ENCODE measurements at places on chromosomes 1 and 21.

- no peak for DNase-seq
These were observed 5.6 kb downstream of the ATAD3B start for GRCh38 chr1:1477206-1477605.

GRCh38 chr1:28577052-28577678, 14.9 kb upstream of the RAB42 start:
- peak; percentile 15 for DNase-seq

DNA sequence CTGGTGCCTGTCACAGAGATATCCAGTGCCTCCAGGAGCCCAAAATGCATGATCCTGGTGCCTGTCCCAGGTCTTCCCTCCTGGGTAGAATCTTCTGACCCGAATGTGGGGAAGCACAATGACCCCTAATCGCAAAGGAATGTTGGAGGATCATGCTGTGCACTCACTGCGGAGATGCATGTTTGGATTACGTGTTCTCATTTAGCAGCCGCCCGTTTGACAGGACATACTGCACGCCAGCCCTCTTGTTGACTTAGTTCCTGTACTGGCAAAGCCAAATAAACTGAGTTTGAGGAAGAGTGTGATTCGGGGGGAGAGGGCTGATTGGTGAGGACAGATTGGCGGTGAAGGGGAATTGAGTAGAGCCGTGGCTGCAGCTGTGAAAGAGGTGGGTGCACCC, 85.9 kb upstream of the SIM2 start:
- DNase-seq, result no peak

DNA sequence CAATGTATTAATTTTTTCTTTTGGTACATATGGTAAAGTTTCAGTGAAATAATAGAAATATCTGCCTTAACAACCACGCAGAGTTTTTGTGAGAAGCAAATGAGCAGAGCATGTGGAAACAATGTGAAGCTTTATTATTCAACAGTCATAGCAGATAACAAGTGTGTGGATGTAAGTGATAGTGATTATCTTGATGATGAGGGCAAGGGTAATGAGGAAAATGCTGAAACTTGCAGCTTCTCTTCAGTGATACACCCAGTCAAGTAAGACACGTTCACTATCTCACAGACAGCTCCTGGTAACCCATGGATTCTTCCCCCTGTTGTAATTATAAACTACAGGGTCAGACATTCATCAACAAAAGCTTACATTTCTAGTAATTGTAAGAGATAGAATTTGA, 14.6 kb upstream of the OR2L5 start:
- no peak for DNase-seq

DNA sequence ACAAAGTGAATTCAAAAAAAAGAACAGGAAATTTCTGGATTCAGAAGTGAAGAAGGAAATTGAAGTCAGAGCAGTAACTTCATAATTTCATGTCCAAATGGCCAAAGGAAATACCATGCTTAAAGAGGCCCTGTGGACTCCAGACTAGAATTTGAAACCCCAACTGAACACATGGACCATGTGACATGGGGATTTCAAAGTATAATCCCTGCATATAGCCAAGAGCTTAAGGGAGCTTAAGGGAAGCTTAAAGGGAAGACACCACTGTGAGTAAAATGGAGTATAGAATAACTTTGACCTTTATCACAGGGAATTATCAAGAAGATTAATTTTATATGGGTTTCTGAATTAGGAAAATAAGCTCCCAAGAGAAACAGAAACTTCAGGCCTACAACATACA, 241.8 kb upstream of the POGK start:
- no peak for DNase-seq

DNA sequence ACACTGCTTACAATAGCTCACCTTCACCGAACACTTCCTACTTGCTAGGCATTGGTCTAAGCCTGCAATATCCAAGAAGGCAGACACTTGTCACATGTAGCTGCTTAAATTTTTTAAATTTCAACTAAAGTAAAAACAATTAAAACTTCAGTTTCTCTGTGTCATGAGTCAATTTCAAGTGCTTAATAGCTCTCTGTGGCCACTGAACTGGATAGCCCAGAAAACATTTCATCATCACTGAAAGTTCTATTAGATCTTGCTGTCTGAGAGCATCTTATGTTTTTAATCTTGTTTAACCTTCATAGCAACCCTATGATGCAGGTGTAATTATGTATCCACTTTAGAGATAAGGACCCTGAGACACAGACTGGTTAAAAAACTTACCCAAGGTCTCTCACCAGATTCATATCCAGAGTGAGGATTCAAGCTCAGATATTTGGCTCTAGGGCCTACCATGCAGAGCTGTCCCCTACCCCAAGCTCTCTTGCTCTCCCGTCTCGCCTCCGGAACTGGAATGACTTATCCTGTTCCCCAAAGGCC, 2.6 kb upstream of the FCRL6 start:
- DNase-seq, result no peak

- DNase-seq, result no peak
These were observed 113.9 kb downstream of the CAPN8 start for GRCh38 chr1:223551610-223552009.

DNA sequence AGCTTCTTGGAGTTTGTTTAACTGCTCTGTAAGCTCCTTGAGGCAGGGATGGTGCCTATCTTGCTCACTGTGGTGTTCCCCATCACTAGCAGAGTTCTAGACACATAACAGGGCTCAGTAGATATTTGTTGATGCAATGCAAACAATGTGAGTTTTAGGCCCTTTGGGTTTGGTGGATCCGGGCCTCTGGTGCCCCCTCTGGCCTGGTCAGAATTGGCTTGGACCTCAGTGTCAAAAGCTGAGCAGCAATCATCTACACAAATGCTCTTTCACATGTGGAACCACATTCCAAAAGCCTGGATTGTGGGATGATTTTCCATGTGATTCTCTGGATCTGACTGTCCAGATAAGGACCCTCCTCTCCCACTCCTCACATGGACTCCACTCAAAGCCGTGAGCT, 53.4 kb upstream of the BCAR3 start:
- no peak for DNase-seq

DNA sequence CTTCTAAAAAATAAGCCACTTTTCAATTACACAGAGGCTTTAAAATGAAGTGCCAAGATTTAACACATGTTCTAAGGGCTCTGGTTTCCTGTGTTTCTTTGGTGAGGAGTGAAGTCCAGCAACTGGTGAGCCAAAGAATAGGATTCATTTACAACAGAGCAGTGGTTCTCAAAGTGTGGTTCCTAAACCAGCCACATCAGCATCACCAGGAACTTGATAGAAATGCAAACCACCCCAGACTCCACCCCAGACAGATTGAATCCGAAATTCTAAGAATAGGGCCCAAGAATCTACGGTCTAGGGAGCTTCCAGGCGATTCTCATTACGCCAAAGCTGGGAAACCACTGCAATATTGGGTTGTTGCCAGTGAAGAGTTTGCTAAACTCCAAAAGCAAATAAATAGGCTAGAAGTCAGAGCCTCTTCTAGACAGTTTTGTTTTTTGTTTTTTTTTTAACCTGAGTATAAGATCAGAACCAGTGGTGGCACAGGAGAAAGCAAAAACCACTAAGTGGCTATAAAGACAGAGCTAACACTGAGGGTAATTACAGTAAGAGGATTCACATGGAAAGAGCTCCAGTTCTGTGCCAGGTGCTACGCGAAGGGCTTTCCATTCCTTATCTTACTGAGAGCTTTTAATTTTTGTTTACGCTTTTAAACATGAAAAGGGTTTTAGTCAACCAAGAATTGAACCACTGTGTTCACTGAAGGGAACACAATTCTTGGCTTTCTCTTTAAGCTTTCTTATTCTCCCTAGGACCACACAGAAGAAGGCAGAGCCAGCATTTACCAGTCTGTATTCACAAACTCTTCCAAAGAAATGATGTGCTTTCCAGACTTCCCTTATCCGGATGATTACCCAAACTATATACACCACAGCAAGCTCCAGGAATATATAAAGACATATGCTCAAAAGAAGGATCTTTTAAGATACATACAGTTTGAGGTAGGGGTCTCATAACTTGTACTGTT, 42.4 kb upstream of the FMO2 start:
- DNase-seq, result no peak

DNA sequence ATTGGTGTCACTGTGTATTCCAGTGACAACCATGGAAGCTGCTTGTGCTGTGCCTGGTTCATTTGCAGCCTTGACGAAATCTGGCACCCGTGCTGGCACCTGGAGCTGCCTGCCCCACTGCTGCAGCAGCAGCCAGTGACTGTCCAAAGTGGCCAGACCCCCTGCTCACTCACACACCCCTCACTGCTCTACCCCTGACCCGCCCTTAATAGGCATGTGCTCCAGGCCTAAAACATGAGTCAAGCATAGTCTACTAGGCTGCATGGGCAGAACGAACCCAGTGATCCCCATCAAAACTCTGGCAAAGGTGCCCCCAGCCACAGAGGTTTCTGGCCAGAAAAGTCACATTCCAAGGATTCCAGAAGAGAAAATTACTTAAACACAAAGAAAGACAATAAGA, 7.7 kb downstream of the PRAMEF1 start:
- no peak for DNase-seq

DNA sequence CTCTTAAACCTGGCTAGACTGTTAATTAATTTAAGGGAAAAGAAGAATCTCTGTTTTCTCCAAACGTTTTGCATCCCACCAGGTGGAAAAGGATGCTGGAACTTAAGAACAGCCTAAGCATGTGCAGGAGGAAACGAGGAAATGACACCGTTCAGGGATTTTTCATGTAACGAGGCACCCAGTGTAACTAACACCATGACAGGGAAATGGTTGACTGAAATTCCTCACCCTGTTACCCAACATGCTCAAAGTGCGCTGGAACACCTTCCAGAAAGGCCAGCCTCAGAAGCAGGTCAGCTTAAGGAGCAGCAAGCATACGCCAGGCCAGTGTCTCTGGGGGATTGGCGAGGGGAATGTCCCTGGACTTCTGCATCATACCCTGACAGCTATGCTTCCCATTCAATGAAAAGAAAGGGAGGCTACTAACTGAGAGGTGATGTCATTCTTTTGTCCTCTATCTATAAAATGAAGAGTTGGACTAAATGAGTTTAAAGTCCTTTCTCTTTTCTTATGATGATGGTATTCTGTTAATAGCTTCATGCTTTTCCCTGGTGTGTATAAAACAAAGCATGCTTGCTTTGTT, 21.6 kb downstream of the TNN start:
- no peak for DNase-seq

DNA sequence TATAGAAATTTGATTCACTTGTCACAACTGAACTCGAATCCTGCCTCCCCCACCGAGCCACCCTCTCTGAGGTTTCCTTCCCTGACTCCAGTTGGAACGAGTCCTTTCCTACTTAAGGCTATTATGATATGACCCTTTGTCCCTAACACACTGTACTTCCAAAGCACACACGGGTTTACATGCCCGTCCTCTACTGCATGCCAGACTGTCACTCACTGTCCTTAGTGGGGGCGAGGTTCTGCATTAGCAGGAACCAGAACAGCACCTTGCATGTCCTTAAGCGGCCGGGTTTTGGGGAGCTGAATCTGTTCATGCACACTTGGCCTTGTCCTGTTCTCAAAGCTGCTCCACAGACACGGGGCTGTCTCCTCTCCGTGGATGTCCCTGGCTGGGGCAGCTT, 164.6 kb upstream of the KCNJ6 start:
- no peak for DNase-seq

DNA sequence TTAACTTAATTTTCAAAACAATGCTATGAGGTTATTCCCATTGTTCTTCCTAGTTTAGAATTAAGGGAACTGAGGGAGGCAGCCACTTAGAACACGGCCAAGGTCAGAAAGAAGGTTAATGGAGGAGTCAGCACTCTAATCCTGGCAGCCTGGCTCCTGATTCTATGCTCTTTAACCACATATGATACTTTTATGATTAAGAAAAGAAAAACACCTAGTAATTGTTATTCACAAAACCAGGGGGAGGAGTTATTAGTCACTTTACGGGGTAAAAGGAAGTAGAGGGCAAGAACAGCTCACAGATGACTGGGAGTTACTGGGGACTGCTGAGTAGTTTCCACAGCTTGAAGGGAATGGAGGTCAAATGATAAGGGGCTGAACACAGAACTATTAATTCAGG, 38.6 kb downstream of the GADD45A start:
- no peak for DNase-seq

- no peak for DNase-seq
These were observed 3.7 kb downstream of the PEAR1 start for GRCh38 chr1:156897078-156897825.

GRCh38 chr1:169487561-169487960, 1.8 kb upstream of the SLC19A2 start:
- no peak for DNase-seq

- DNase-seq, result no peak
These were observed 464.8 kb upstream of the USP24 start for GRCh38 chr1:55679971-55680370.

DNA sequence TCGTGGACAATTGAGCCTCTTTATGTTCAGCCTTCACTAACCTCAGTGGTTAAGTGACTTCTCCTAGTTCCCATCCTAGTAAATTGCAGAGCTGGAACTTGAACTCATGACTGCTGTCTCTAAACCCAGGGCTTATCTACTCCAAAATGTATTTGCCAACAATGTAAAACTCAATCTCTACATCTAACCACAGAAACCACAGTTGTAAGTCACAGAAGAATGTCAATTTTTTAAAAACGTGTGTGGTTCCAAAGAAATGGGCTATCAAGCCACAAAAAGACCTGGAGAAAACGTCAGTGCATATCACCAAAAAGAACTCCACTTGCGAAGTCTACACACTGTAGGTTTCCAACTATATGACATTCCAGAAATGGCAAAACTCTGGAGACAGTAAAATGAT, 172.6 kb upstream of the HMCN1 start:
- DNase-seq, result peak; percentile 48

- DNase-seq, result no peak
These were observed 195.5 kb upstream of the DUSP10 start for GRCh38 chr1:221937155-221937953.

- no peak for DNase-seq
These were observed 62.3 kb upstream of the ADARB1 start for GRCh38 chr21:45011911-45012661.

- DNase-seq, result no peak
These were observed 122.0 kb downstream of the CLIC6 start for GRCh38 chr21:34790834-34791233.

- peak; percentile 78 for DNase-seq
These were observed 60.6 kb downstream of the PTPRC start for GRCh38 chr1:198699167-198700015.

DNA sequence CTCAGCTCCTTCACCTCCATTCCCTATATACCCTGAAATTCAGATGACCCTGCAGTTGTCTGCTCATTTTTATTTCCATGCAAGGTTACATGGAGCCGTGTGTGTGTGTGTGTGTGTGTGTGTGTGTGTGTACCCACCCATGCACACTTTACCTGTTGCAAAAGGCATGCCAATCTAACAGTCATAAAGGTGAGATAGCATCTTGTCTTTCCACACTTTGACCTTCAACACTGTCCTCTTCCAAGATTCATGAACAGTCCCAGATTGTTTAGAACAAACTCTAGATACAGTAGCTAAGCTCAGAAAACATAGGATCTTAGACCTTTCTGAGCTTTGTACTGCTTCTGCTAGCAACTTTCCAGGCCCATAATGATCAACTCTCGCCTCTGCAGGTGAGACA, 9.5 kb downstream of the LRRN2 start:
- no peak for DNase-seq

DNA sequence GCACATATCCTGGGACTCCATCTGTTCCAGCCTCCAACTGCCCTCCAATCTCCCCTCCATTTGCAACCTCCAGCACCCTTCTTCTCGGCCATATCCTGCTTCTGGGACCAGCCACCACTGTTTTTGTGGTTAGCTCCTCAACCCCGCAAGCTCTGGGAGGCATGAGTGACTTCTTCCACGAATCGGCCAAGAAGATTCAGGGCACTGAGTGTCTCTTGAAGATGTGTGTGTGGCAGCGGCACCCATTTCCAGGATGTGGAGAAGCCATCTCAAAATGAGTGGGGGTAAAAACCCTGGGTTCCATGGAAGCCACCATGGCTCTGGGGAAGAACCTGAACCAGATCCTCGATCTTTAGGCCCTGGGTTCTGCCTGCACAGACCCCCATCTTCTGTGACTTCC, 194.6 kb downstream of the SLC45A1 start:
- DNase-seq, result no peak
